AG09309 (cell line): ENCODE measurements at places on chromosomes 4 and X.

DNA sequence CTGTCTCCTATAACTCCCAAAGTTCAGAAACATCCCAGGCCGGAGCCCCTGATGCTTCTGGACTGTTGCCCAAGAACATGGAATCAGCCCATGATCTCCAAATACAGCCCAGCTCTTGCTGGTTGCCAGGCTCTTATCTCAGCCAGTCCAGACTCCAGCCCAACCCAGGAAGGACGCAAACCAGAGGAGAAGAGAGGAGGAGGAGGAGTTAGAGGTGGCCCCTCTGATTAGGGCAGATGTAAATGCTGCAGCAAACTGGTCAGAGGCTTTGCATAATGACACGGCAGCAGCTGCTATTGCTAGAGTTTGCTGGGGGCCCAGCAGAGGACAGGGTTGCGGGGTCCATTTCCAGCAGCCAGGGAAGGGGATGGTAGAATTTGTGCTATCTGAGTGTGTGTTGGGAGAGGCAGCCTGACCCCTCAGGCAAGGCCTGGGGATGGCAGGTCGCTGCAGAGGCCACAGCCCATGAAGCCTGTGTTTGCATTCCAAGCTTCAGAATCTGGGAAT is 4.2 kb upstream of the OTUD5 start:
- DNase-seq: no peak

- DNase-seq: no peak
These were observed 894.0 kb upstream of the FRG1 start for GRCh38 chr4:189046642-189047041.

GRCh38 chr4:103754844-103755243 is 35.1 kb upstream of the TACR3 start:
- no peak for DNase-seq

- DNase-seq: no peak
These were observed 532.8 kb downstream of the RPA4 start for GRCh38 chrX:97416461-97416860.

DNA sequence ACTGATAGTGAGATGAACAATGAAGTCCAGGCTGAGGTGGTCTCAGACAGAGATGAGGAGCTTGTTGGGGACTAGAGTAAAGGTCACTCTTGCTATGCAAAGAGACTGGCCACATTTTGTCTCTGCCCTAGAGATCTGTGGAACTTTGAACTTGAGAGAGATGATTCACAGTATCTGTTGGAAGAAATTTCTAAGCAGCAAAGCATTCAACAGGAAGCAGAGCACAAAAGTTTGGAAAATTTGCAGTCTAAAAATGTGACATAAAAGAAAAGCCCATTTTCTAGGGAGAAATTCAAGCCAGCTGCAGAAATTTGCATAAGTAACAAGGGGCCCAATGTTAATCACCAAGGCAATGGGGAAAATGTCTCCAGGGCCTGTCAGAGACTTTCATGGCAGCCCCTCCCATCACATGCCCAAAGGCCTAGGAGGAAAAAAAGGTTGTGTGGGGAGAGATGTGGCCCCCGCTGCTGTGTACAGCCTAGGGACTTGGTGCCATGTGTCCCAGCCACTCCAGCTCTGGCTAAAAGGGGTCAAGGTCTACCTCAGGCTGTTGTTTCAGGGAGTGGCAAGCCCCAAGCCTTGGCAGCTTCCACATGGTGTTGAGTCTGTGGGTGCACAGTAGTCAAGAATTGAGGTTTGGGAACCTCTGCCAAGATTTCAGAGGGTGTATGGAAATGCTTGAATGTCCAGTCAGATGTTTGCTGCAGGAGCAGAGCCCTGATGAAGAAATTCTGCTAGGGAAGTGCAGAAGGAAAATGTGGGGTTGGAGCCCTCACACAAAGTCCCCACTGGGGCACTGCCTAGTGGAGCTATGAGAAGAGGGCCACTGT is 262.8 kb downstream of the DKK2 start:
- DNase-seq: peak; percentile 39

GRCh38 chr4:98232202-98232601 is 29.0 kb upstream of the RAP1GDS1 start:
- DNase-seq: no peak

GRCh38 chrX:108070891-108071290 is 20.5 kb downstream of the PSMD10 start:
- DNase-seq: peak; percentile 1

DNA sequence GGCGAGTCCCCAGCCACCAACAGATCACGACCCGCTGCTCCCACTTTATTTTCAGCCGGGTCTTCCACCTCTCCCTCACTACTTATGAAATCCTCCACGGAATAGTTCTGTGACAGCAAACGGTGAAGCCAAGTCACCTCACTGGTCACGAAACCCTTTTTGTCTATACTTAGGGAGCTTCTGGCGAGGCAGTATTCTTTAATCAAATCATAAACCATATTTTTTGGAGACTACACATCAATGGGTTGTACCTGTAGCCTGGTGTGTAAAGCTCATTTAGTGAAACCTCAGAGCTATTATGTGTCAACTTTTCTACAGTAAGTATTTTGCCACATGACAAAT is 809 bp upstream of the H2AZ1 start:
- DNase-seq: no peak

- DNase-seq: no peak
These were observed 148.2 kb downstream of the SMIM20 start for GRCh38 chr4:26062215-26062614.
